ENCODE measurements at places on chromosomes 7 and 10. TPM values are rescaled to one million over a fixed set of nuclear protein-coding genes. Genes with fewer than 3 reads are reported as not detected.

METTL27 gene
- total RNA-seq: 2.2 TPM

SORCS1 gene
- total RNA-seq: 0.13 TPM

GRCh38 chr7:36726806-36727503, 2.7 kb upstream of the AOAH start:
- H3K27ac ChIP-seq: no peak overlapping the region
- no peaks in the 10 kb centered on the region for H3K4me1 ChIP-seq
- DNase-seq: no peak

DNA sequence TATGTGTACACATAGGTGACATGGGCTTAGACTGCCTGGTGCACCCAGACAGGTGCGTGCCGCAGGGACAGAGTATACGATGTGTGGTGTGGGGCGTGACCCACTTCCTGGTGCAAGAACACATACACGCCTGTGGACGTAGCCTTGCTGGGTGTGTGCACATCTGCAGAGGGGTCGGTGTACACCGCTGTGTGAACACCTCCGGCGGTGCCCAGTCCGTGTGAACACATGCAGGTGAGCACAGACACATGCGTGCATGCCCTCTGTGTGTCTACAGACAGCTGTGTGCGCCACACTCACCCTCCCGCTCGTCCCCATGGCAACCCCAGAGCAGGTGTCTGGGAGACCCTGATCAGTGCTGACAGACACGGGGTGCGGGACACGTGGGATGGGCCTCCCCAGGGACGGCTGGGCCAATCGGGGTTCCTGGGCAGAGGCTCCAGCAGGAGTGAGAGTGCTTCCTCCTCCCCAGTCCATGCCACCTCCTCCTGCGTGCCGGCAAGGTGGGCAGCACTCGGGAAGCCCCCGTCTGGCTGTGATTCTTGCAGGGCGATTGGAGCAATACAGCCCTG, 23.4 kb downstream of the ELFN1 start:
- H3K4me3 ChIP-seq: no peak overlapping the region
- peaks cover 12% of the 10 kb centered on the region for H3K27me3 ChIP-seq
- no peaks in the 10 kb centered on the region for H3K36me3 ChIP-seq
- no peak for DNase-seq

DNA sequence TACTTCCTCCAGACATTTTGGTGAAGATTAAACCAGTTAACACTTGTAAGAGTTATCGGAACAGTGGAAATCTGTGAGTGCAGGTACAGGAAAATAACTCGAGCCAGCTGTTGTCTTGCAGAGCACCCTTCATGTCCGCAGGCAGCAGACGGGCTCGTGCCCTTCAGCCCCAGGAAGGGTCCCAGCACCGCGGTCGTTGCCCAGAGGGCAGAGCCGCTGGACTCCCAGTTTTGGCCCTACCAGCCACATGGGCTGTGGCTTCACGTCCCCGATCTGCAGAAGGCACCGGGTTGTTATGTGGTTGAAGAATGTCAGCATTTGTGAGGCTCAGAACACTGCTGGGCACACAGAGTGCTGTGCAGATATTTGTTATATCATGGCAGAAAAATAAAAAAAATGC, 7.2 kb upstream of the ADARB2 start:
- peaks cover 4% of the 10 kb centered on the region for H3K36me3 ChIP-seq
- no peaks in the 10 kb centered on the region for H3K4me1 ChIP-seq
- no peak overlapping the region for H3K27ac ChIP-seq
- DNase-seq: no peak
- peaks cover 50% of the 10 kb centered on the region for H3K27me3 ChIP-seq
- no peak overlapping the region for H3K4me3 ChIP-seq

- no peaks in the 10 kb centered on the region for H3K36me3 ChIP-seq
- no peak overlapping the region for H3K27ac ChIP-seq
- H3K4me3 ChIP-seq: no peak overlapping the region
- peaks cover 17% of the 10 kb centered on the region for H3K27me3 ChIP-seq
- no peaks in the 10 kb centered on the region for H3K4me1 ChIP-seq
These were observed 30.6 kb upstream of the CNPY1 start for GRCh38 chr7:155576900-155577508.
